Camera-type eye (tissue), 1 donor: ENCODE measurements at places on chromosomes 11 and 22. TPM values are rescaled to one million over a fixed set of nuclear protein-coding genes. Genes with fewer than 3 reads are reported as not detected.

The TMEM191B gene
- total RNA-seq, result not detected

The PLA2G3 gene
- total RNA-seq, result not detected

The FGF19 gene
- 1.2 TPM for total RNA-seq

The GAL3ST1 gene
- total RNA-seq, result 2.7 TPM

The NEFH gene
- 1.8 TPM for total RNA-seq

The DDIAS gene
- total RNA-seq, result 6.8 TPM

The PRR33 gene
- 0.16 TPM for total RNA-seq

The HEPN1 gene
- total RNA-seq, result not detected

The OR4S2 gene
- total RNA-seq, result not detected
